ENCODE measurements at places on chromosomes 2 and 18. TPM values are rescaled to one million over a fixed set of nuclear protein-coding genes. Genes with fewer than 3 reads are reported as not detected.

GRCh38 chr2:180003559-180003958 lies 3.5 kb downstream of the CWC22 start:
- no peak for DNase-seq

DNA sequence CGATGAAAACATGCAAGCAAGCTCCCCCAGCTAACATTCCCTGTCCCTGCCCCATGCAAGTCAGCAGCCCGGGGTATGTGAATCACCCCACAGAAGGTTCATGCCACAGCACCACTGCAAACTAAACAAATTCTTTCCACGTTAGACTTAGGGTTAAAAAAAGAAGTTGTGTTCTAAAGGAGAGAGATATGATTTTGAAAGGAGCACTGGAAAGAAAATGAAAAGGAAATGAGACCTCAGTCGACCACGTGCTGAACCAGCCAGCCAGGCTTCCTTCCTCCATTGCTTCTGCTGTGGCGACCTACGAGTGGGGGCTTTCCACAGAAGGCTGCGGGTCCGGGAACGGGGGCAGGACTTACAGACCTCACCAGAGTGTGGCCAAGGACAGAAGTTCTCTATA lies 52.0 kb downstream of the ARL4C start:
- DNase-seq: no peak

DNA sequence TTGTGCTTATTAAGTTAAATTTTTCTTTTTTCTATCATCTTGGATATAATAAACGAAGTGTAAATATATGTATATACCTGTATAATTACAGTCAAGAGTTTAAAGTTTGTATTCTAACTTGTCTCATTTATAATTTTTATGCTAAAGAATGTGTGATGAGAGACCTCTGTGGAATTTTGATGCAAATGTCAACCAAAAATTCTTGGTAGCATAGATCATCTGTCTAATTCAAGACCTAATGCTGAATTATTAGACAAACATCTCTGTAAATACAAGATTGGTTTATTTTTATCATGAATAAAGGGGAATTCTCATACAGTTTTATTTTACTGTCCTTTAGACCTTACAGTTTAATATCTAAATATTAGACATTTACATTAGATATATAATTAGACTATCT lies 149.2 kb upstream of the VWC2L start:
- DNase-seq: no peak

The EIF5B gene
- 24.9 TPM for total RNA-seq

Data from spinal cord (tissue), 10 donors.